ENCODE measurements at places on chromosomes 1 and 21.
A peak's percentile ranks its signal among the peaks of the same experiment; 100 is the strongest.

DNA sequence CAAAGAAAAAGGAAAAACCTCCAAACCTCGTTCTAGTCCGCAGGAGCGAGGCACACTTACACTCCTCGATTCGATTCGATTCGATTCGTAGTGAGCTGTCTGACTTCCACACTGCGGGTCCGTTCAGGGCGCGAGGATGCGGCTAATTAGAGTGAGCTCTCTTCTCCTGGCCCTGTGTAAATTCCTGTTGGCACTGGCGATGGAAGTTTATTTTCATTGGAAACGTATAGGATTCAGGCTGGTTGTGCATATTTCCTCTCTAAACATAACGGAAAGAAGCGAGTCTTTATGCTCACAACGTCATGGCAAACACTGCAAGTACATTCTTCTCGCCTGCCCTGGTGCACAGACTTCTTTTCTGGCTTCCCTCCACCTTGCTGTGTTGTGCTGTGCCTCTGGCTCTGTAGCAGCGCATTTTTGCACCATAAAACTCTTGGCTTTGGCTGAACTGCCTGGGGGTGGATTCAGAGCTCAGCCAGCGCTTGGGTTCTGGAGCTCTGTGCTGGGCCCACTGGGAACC, 2.7 kb downstream of the HUNK start:
- DNase-seq, result no peak

- no peak for DNase-seq
These were observed 45.7 kb upstream of the CACYBP start for GRCh38 chr1:174954073-174954460.

GRCh38 chr1:36386265-36387140, 779 bp upstream of the STK40 start:
- DNase-seq, result peak; percentile 96

DNA sequence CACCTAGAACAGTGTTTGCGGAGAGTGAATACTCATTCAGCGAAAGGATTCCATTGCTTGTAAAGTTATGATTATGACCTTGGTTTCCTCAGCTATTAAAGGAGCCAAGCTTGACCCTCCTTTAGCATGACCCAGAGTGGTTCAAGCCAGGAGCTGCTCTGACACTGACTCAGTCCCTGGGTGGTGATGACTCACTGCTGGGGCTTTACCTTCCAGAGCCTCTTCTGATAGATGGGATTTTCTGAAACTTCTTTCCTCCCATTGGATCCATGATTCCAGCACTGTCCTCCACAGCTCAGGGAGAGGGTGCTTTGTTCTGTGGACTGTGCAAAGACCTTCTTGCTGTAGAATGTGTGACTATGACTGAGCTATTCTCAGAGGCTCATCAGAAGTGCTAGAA, 77.4 kb downstream of the S1PR1 start:
- DNase-seq, result peak; percentile 36

DNA sequence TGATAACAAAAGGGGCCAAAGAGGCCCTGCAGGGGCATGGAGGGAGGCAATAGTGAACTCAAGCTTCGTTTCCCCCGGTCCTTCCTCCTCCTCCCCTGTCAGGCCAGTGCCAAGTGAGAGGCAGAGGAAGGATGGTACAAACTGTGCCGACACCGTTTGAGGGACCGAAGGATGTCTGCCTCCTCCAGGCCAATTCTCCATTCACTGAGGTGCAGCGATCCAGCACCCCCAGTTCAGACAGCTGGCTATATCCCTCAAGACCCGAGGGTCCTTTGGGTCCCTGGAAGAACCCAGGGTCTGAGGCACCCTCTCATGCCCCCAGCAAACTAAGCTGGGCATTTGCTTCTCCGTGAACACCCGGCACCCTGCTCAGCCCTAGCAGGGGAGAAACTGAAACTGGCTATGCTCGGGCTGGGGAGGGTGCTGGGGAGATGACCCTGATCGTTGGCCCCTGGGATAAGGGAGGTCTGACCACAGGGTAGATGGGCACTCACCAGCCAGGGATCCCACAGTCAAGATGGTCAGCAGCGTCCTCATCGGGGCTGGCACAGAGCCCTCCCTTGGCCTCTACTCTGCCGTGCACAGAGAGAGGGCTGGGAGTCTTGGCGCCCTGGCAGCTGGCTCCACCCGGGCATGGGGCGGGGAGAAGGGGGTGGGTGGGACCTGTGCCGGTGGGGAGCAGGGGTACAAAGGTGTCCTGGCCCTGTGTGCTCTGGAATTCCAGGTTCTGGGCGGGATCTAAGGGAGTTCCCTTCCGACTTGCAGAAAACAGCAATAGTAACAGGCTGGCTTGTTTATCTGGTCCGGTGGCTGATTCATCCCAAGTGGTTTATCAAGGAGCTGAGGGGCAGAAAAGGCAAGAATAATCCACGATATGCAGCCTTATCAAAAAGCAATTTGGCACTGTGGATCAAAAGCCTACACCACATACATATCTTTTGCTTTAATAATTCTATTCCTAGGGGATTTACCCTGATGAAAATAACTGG, at the start of gene IL22RA1:
Gene IL22RA1, minus strand, starts transcription at position 595 of the 989 bp plus-strand sequence. Its CDS starts 58 bp downstream, at position 537.
- DNase-seq, result no peak

- peak; percentile 37 for DNase-seq
These were observed 2.1 kb downstream of the EVA1B start for GRCh38 chr1:36321119-36321951.

DNA sequence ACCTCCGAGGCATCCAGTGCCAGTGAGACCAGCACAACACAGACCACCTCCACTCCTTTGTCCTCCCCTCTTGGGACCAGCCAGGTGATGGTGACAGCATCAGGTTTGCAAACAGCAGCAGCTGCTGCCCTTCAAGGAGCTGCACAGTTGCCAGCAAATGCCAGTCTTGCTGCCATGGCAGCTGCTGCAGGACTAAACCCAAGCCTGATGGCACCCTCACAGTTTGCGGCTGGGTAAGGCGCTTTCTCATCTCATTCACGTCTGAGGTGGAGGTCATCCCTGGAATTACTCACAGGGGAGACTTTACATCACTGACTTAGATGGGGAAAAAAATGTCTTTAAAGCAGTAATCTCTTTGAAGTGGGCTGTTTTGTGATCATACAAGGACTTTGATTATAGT, 106.3 kb downstream of the CD247 start:
- no peak for DNase-seq

DNA sequence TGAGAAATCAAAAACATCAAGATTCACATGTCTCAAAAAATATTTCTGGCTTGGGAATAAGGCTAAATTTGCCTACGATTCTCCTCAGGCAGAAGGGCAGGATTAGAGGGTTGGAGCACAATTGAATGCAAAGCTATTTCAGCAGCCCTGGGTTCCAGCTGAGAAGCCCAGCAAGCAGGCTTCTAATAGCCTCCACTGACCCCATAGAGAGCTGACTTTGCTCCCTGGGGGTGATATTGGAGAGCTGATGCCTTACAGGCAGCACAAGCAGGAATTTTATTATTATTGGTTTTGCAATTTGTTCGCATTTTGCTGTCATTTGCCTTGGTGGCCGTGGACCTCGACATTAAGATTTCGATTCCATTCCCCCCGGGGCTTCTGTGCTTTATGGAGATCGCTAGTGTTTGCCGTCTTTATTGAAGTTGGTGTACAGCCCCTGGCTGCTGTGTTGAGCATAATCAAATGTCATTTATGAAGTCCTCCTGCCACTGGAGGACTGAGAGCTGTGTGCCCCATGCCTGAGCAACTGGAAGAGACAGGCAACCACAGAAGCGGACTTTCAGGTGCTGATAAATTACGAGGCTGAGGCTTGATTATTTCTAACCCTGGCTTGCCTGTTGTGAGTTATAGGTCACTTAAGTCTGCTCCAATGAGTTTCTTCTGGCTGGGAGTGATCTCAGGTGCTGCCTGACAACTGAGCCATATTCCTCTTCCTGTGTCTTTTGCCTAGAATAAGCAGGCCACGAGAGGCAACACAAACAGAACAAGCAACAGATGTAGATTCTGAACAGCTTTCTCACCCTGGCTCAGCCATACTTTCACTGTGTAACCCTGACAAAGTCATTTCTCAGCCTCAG, 518.4 kb upstream of the CAMK1G start:
- no peak for DNase-seq

GRCh38 chr21:42609811-42610210, 43.6 kb upstream of the PDE9A start:
- peak; percentile 48 for DNase-seq

- no peak for DNase-seq
These were observed 5.3 kb downstream of the OLFML2B start for GRCh38 chr1:162018418-162018817.

DNA sequence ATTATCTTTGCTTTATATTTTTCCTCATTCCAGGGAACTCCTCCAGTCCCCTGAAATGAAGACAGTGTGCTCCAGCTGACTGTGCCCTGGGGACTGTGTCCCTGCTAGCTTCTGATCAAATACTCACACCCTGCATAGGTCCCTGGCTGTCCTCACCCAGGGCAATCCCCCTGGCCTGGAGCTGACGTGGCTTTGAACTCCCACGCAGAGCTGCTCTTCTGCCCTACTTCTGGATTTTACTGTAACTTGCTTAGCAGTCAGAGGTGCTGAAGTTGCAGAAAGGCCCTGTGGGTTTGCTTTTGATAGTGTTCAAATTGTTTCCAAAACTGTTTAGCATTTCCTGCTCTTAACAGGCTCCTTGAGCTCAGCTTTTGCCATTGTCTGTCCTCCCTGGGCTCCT, 186.5 kb downstream of the FASLG start:
- peak; percentile 69 for DNase-seq

DNA sequence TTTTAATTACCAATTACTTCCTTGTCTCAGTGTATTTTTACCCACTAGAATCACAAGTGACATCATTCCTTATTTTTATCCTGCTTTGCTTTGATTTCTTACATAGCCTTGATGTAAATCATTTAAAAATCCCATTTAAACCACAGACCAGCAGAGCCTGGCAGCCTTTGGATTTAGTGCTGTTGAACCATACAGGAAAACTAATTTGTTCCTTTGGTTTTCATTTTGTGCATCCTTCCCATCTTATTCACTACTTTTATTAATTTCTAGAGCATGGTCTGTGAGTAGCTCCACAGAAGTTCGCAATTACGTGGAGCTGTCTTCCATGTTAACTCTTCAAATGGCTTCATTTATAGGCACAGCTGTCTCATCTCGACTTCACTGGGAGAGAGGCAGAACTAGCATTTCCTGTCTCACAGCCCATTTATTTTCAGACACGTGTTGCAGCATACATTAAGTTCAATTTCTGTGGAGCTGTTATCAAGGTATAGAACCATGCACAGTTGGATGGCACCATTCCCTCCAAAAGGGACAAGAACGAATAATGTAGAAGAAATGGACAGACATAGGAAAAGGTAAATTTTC, 235.3 kb downstream of the MRPL39 start:
- DNase-seq, result no peak

DNA sequence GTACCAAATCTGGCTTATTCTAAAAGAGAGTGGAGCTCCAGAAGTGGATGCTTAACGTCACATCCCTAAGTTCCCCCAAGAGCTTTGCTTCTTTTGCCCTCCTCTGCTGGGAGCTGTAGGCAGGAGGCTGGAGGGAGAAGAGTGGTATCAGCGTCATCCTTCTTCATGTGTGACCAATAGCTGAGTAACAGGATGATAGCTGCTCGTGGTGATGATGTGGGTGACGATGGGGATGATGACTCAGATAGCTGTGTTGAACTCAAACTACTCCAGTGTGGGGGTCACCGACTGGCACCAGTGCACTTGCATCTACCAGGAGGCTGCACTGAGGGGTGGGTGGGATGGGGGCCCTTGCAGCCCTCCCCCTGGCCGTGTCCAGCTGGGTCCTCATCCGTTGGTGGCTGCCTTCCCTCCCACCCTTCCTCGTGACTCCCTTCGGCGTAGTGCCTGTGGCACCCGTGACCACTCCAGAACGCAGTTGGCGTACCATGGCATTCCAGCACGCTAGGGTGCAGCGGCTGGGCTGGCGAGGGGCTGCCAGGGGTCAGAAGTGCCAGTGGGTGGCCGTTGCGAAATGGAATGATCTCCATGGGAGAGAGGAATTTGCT, 1.1 kb downstream of the IGFN1 start:
- DNase-seq, result peak; percentile 55

GRCh38 chr1:80566123-80566522, 1234.6 kb upstream of the ADGRL2 start:
- no peak for DNase-seq

DNA sequence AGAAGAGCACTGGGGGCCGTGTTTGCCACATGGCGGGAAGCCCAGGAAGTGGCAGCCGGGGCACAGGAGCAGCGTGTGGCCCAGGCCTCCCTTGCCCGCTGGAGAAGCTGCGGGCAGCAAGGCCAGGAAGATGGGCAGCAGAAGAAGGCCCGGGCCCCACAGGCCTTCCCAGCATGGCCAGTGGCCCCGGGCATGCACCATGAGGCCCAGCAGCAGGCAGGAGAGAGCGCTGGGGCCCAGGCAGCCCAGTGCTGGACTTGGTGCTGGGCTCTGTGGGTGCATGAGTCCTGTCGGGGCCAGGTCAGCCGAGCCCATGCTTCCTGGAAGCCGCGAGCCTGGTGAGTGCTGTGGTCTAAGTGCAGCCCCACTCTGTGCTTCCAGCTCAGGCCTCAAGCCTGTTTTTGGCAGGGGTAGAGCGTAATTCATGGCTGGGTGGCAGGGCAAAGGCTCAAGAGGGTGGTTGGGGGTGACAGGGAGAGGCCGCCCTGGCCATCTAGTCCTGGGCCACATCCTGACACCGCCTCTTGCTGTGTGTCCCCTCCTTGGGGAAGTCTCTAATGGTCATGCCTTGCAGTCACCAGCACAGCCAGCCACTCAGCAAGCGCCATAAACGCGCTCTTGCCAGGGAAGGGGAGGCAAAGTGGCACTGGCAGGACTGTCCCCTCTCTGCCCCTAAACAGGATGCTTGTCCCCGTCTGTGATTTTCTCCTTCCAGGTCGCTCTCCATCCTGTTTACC, 21.3 kb downstream of the MTHFR start:
- no peak for DNase-seq

- DNase-seq, result no peak
These were observed 26.5 kb downstream of the OR13G1 start for GRCh38 chr1:247653040-247653439.

- no peak for DNase-seq
These were observed 23.0 kb upstream of the TMEM52 start for GRCh38 chr1:1941868-1942752.

DNA sequence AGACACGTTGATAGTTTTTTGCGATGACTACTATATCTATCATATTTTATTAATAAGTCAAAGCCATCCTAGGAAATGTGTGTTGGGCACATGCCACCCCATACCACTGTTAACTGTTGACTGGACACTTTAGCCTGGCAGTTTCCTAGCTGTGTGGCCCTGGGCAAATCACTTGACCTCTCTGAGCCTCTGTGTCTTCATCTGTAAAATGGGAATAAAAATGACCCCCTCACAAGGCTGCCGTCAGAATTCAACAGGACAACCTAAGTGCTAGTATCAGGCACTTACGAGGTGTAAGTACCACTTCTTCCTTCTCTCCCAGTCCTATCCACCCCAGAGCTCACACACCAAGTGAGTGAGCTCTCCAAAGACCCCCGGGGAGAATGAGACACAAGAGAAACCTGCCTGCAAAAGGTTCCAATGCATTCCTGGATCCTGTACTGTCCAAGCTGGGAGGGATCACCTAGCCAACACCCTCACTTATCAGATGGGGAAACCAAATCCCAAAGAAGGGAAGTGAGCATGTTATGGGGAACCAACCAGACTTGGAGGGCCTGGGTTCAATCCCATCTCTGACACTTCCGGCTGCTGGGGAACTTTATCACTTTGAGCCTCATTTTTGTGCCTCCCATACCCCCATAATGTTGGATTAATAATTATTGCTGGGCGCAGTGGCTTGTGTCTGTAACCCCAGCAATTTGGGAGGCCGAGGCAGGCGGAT, 24.9 kb downstream of the HSPG2 start:
- no peak for DNase-seq
